ENCODE measurements at places on chromosomes 4 and X.

DNA sequence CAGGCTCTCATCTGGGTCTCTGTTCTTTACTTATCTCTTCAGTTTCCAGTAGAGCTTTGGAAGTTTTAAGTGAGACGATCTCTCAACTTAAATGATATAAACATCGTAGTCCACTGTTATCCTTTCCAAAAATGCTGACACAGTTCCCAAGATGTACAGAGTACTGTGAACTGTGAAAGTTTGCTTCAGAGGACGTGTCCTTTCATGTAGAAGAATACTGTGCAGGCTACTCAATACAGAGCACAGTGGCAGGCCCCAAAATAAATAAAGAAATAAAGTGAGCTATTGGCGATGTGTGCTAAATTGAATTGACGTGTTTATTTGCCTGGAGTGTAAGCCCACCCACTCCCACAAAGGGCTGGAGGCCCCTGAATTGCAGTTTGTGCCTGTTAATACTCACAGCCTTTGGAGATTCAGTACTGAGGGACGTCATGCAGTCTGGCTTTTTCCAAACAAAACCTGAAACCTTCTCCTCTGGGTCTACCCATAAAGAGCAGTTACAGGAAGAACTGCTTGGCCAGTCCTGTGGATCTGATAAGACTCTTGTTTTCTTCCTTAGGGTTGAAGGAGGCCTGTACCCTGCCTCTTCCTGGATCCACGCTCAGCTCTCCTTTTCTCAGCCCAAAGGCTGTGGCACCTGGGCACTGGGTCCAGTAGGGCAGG, 66.1 kb downstream of the SOWAHB start:
- DNase-seq: no peak

DNA sequence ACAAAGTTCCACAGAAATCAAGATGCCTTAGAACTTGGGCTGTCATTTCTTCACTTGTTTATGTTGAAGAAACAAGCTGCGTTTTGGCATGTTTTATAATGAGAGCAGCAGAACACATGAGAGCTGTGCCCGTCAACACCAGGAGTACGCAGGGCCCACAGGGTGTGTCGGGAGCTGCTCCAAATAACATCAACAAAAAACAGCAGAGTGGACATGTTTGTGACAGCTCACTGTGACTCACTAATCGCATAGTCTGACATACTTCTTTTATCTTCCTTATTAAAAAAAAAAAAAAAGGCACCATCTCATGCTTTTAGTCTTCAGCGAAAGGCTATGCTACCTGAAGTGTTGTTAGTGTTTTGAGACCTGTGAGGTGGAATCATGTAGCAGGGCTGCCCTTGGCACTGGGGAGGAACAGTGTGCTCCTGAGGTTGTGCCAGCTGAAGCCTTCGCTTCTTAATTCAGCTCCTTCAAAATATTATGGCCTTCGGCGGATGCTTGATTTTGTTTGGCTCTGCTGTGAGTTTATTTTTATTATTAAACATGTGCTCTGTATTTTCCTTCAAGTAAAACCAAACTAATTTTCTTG, 32.8 kb downstream of the FHDC1 start:
- DNase-seq: no peak

GRCh38 chrX:26083093-26083492, 55.0 kb upstream of the MAGEB18 start:
- no peak for DNase-seq

DNA sequence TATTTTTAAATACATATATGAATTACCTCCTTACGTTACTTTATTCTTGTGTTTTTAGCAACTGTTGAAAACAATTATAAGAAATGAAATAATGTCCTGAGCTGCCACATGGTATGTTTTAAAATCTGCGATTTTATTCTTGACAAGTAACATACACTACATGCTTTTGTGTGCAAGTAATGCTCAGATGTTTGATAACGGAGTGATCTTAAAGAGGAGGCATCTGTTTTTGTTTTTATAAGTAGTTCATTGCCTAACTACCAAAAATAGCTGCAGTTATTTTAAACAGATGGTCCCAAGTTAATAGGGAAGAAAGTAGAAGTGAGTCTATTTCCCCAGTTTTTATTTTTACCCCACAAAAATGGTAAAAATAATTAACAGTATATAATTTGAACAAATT, 55.2 kb downstream of the GAB1 start:
- DNase-seq: no peak

GRCh38 chr4:79498282-79498681, 90.3 kb upstream of the GK2 start:
- DNase-seq: no peak

- DNase-seq: no peak
Measured at GRCh38 chr4:137649711-137650450, 117.6 kb upstream of the PCDH18 start.

- DNase-seq: no peak
Measured at GRCh38 chrX:132395026-132395425, 93.8 kb downstream of the MBNL3 start.

- DNase-seq: no peak
Measured at GRCh38 chrX:110491846-110492620, 133.4 kb downstream of the RTL9 start.
